ENCODE measurements at places on chromosomes 6 and 20.

DNA sequence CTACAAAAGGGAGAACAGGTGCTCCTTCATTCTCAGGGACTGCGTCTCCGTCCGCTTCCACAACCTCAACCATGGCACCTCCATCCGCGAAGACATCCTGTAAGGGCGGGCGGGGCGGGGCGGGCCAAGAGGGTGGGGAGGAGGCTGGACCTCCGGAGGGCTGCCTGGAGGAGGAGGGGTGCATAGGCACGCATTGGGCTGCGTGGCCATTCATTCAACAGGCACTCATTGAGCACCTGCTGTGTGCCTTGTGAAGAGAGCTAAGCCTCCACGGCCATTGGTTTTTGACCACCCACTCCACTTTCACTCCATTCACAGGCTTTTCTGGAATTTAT lies 435 bp downstream of the ZSWIM3 start:
- H3K4me3 ChIP-seq, result peak overlapping the region; percentile 81
- no peak for DNase-seq
- H3K27me3 ChIP-seq, result no peaks in the 10 kb centered on the region
- H3K27ac ChIP-seq, result no peak overlapping the region
- H3K36me3 ChIP-seq, result peaks cover 11% of the 10 kb centered on the region

- H3K27ac ChIP-seq, result no peak overlapping the region
- DNase-seq, result no peak
- no peaks in the 10 kb centered on the region for H3K27me3 ChIP-seq
- no peak overlapping the region for H3K4me3 ChIP-seq
Measured at GRCh38 chr6:4404415-4404814, 269.0 kb upstream of the ECI2 start.

DNA sequence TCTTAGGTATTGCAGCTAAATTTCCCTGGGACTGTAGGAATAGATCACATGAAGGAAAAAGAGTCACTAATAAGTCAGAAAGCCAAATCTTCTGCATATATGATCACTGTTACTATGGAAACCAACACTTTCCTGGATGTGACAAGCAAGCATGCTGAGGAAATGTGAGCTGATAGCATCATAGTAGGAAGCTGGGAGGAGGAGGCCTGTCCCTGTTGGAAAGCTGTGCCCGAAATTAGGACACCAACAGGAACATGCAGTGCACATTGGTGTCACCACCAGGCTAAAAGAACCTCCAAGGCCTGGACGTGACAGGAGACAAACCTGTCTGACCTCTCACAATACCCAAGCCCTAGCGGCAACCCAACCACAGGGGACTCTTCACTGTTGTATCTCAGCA lies 181.9 kb upstream of the PCSK2 start:
- no peaks in the 10 kb centered on the region for H3K4me1 ChIP-seq
- no peaks in the 10 kb centered on the region for H3K36me3 ChIP-seq
- no peak overlapping the region for H3K4me3 ChIP-seq
- DNase-seq, result no peak
- no peak overlapping the region for H3K27ac ChIP-seq

DNA sequence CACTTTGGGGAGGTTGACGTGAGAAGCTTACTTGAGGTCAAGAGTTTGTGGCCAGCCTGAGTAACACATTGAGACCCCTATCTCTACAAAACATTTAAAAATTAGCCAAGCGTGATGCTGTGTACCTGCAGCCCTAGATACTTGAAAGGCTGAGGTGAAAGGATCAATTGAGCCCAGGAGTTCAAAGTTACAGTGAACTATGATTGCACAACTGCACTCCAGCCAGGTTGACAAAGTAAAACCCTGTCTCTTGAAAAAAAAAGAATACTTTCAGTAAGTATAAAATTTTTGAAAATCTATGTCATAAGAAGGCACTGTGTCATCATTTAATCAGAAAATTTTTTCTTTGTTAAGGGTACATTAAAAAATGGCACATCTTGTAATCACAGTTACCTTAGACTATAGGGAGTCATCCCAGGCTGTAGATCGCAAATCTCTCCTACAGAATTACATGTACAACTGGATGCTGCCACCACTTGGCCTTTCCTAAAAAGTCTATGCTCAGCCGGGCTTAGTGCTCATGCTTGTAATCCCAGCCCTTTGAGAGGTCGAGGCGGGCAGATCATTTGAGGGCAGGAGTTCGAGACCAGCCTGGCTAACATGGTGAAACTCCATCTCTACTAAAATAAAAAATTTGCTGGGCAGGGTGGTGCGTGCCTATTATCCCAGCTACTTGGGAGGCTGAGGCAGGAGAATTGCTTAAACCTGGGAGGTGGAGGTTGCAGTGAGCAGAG lies 17.0 kb upstream of the MRS2 start:
- H3K4me1 ChIP-seq, result no peaks in the 10 kb centered on the region
- H3K27me3 ChIP-seq, result no peaks in the 10 kb centered on the region
- H3K4me3 ChIP-seq, result no peak overlapping the region
- no peak overlapping the region for H3K27ac ChIP-seq
- no peak for DNase-seq

DNA sequence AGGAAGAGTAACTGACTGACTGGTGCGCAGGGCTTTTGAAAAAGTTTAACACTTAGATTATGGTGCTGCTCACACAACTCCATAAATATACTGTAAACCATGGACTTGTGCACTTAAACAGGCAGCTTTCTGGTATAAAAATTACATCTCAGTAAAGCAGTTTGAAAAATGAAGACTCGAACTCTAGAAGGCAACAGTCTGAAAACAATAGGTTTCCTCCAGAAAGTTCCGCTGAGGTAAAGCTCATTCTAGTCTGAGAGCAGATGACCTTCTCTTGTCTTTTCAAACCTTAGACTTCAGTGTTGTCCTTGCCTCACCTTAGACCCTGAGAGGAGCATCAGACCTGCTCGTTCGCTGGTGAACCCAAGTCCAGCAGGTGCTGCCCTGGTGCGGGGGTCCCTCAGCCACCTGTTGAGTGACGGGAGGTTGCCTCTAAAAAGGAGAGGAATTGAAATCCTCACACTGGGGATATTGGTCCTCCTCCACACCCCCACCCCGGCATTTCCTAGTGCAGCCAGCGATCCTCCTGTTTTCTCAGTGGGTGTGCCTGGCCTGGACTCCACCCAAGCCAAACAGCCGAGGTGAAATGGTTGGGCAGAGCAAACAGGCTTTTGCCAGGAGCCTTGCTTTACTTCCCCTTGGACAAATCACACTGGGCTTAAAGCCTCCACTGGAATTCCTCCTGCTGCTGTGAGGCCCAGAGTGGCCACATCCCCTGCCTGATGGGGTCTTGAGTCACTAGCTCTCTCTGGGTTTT lies 14.7 kb upstream of the PYGB start:
- H3K36me3 ChIP-seq, result no peaks in the 10 kb centered on the region
- no peaks in the 10 kb centered on the region for H3K4me1 ChIP-seq
- no peak for DNase-seq
- no peak overlapping the region for H3K4me3 ChIP-seq
- H3K27me3 ChIP-seq, result no peaks in the 10 kb centered on the region

GRCh38 chr20:13425381-13426135 lies 204.5 kb downstream of the ISM1 start:
- no peak for DNase-seq
- no peaks in the 10 kb centered on the region for H3K36me3 ChIP-seq
- no peak overlapping the region for H3K4me3 ChIP-seq

DNA sequence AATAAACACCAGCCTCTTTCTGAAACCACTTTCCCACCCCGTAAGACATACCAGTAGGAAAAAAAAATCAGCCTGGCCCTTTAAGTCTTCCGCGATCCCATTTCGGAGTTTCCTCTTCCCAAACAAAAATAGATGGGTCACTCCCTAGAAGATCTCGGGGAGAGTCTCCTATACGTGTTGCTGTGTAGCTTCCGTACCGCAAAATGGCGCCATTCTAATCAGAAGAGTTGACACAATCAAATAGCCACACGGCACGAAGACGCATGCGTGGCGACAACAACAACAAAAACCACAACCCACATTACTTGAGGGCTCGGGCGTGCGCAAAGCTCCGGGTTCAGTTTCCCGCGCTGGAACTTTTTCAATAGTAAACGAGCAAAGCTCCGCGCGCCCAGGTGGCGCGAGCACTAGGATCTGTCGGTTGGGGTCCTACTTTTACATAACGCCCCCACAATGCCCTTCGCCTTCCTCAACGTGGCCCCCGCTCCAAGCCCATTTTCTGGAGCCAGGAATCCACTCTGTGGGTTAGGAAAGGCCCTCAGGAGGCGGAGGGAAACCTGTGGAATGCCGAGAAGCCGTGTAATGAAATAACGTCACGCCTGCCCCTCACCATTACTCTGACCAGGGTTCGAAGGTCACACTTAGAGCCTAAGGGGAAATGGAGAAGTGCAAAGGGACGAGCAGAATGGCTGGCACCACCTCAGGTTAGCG lies at the start of gene GPANK1:
Gene GPANK1 (minus strand): TSS at position 208 of the 711 bp plus-strand sequence. CDS start 519 bp downstream, outside the sequence.
- H3K4me1 ChIP-seq, result peaks cover 15% of the 10 kb centered on the region
- DNase-seq, result peak; percentile 79
- H3K36me3 ChIP-seq, result peaks cover 30% of the 10 kb centered on the region

DNA sequence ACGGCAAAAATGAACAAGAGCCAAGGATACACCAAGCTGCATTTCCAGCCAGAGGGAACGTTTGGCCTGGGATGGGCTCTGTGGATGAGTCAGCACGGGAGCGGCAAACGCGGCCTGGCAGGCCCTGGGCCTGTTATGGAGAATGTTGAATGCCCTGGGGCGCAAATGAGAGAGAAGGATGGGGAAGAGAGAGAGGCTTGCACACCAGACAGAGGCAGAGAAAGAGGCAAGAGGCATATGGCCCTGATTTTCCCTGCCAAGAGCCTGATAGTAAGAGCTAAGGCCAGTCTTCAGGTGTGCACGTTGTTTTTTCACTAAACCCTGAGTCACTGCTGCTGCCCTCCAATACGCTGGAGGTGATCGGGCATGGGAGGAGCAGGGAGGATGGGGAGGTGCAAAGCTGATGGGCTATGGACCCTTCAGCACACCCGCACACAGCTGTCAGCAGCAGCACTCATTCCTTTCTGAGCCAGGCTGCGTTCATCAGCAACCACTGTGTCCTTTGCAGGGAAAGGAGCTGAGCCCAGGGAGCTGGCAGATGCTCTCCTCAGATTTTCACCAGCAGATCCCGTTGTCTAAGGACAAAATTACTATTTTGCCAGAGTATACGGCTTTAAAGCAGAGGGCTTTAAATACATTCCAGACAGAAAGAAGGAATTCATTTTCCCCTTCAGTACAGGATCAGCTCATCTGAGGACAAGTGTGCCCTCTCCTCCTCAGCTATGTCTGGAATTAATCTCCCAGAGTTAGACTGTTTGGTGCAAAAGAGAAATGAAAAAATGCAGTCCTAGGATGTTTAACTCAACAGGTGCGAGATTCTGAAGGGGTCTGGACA lies 61.7 kb upstream of the SLC22A23 start:
- no peak for DNase-seq
- no peaks in the 10 kb centered on the region for H3K27me3 ChIP-seq
- no peaks in the 10 kb centered on the region for H3K4me1 ChIP-seq

- no peak for DNase-seq
- no peak overlapping the region for H3K27ac ChIP-seq
- H3K36me3 ChIP-seq, result no peaks in the 10 kb centered on the region
- no peaks in the 10 kb centered on the region for H3K27me3 ChIP-seq
- no peak overlapping the region for H3K4me3 ChIP-seq
Measured at GRCh38 chr6:96742702-96743101, 94.6 kb downstream of the GPR63 start.

GRCh38 chr6:131954059-131954774 lies 3.0 kb upstream of the CCN2 start:
- H3K4me3 ChIP-seq, result no peak overlapping the region
- no peak for DNase-seq
- no peaks in the 10 kb centered on the region for H3K27me3 ChIP-seq
- H3K36me3 ChIP-seq, result peaks cover 12% of the 10 kb centered on the region
- no peak overlapping the region for H3K27ac ChIP-seq

- no peak for DNase-seq
- no peak overlapping the region for H3K27ac ChIP-seq
Measured at GRCh38 chr6:112065426-112065986, 11.6 kb downstream of the CCN6 start.

DNA sequence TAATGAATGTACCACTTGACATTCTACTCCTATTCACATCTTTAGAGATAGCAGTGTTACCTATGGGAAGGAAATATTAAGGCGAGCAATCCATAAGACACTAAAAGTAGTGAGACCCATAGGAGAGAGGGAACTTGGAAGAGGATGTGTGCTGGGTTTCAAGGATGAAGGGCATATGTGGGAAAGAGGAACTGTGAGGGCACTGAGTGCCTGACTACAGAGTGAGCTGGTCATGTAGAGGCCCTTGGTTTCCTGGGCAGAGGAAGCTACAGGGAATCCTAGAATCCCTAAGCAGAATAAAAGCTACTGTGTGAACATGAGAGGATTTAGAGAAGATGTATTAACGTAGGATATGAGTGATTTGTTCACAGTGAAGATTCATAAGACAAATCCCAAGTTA lies 262.8 kb downstream of the FARS2 start:
- H3K36me3 ChIP-seq, result no peaks in the 10 kb centered on the region
- no peak for DNase-seq
- no peaks in the 10 kb centered on the region for H3K27me3 ChIP-seq
- H3K4me3 ChIP-seq, result no peak overlapping the region
- H3K4me1 ChIP-seq, result no peaks in the 10 kb centered on the region
- no peak overlapping the region for H3K27ac ChIP-seq

GRCh38 chr20:59676851-59677182 lies 72.5 kb downstream of the PHACTR3 start:
- peaks cover 3% of the 10 kb centered on the region for H3K27me3 ChIP-seq
- H3K27ac ChIP-seq, result no peak overlapping the region
- no peaks in the 10 kb centered on the region for H3K36me3 ChIP-seq
- H3K4me3 ChIP-seq, result no peak overlapping the region
- no peak for DNase-seq

GRCh38 chr6:29679962-29680361 lies 990 bp downstream of the ZFP57 start:
- H3K27ac ChIP-seq, result no peak overlapping the region
- no peaks in the 10 kb centered on the region for H3K36me3 ChIP-seq
- H3K4me3 ChIP-seq, result no peak overlapping the region
- no peaks in the 10 kb centered on the region for H3K27me3 ChIP-seq
- no peaks in the 10 kb centered on the region for H3K4me1 ChIP-seq

- no peaks in the 10 kb centered on the region for H3K36me3 ChIP-seq
- H3K4me1 ChIP-seq, result no peaks in the 10 kb centered on the region
- H3K27me3 ChIP-seq, result no peaks in the 10 kb centered on the region
- no peak overlapping the region for H3K27ac ChIP-seq
- H3K4me3 ChIP-seq, result no peak overlapping the region
Measured at GRCh38 chr6:109526905-109527628, 44.0 kb upstream of the ZBTB24 start.

DNA sequence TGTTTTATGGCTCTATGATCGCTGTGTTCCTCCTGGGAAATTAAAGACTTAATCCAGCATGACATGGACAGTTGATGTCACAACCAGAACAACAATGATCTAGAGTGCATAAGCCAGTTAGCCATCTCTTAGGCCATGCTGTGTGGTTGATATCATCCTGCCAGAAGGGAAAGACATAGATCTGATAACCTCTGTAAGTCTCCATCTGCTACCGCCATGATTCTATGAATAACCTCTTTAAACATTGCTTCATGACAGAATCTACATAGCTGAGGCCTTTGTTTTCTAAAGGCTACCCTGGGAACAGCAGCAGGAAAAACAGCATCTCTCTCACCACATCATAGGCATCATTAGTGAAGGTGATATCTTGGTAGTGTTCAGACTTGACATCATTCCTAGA lies 117.6 kb upstream of the PHACTR1 start:
- no peak overlapping the region for H3K27ac ChIP-seq
- H3K36me3 ChIP-seq, result no peaks in the 10 kb centered on the region
- DNase-seq, result no peak
- H3K4me1 ChIP-seq, result no peaks in the 10 kb centered on the region

All from neuronal stem cell (in vitro differentiated cells).